ENCODE measurements at places on chromosomes 1 and 21.

GRCh38 chr21:40902993-40903392 lies 56.0 kb upstream of the DSCAM start:
- no peak for DNase-seq

GRCh38 chr21:44018813-44019567 lies 6.9 kb downstream of the TRAPPC10 start:
- DNase-seq: no peak

DNA sequence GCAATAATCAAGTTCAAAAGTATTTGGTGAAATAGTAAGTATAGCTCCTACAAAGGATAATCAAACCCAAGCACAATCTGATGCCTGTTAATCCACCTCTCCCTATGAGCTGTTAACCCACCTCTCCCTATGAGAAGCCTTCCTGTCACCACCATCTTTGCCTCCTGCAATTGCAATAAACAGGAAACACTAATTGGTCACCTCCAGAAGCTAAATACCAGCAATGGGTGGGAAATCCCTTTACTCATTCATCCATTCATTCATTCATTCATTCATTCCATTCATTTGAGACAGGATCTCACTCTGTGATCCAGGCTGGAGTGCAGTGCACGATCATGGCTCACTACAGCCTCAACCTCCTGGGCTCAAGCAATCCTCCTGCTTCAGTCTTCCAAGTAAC lies 132.8 kb downstream of the RERE start:
- no peak for DNase-seq

DNA sequence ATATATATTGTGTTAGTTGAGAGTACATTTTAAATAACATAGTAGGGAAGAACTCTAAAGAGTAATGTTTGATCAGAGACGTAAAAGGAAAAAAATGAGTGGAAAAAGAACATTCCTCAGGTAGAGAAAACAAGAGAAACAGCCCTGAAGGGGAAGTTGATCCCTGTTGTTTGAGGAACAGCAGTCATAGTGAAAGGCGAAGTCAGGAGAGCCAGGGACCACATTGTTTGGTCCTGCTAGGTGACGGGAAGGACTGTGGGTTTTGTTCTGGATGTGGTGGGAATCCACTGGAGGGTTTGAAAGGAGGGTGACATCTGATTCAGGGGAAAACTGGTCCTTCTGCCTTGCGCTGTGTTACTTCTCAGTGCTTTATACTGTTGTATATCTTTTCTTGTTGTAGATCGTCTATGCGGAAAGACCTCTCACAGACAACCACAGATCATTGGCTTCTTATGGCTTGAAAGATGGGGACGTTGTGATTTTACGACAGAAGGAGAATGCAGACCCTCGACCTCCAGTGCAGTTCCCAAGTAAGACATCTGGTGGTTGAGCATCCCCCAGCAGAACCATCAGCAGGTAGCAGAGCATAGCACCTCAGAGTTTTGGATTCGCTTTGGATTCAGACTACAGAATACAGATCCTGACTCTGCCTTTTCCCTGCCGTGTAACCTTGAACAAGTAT lies 9.2 kb downstream of the DDI2 start:
- no peak for DNase-seq

DNA sequence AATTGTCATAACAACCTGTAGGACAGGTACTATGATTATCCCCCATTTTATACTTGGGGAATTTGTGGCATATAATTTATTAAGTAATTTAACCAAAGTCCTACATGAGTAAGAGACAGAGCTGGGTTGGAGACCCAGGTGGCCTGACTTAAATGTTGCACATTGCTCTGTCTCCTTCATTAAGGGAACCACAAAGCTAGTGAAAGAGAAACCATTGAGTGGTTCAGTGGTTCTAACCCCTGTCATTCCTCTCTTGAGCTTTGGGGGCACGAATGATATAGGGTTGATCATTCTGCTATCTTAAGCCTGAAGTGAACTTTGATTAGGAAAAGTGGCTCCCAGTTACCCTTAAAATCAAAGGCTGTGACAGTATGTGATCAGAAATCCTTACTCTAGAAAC lies 5.3 kb upstream of the MAP3K7CL start:
- no peak for DNase-seq

GRCh38 chr1:224199679-224200078 lies 16.6 kb downstream of the DEGS1 start:
- DNase-seq: no peak

DNA sequence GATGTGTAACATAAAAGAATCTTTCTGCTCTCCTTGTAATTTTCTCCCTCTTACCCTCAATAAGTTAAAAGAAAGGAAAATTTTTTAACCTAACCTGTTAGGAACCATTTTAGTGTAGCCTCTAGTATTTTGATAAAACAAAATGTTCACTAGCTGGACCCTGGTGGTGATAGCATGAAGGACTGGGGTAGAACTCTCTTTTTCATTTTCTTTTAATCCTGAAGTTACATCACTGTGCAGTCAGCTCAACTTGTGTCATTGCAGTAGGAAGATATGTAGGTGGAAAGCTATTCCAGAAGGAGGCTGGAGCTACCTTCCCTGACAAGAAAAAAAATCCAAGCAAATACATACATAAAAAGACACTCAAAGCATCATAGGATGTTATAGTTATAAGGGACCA lies 39.3 kb downstream of the NFIA start:
- DNase-seq: no peak

DNA sequence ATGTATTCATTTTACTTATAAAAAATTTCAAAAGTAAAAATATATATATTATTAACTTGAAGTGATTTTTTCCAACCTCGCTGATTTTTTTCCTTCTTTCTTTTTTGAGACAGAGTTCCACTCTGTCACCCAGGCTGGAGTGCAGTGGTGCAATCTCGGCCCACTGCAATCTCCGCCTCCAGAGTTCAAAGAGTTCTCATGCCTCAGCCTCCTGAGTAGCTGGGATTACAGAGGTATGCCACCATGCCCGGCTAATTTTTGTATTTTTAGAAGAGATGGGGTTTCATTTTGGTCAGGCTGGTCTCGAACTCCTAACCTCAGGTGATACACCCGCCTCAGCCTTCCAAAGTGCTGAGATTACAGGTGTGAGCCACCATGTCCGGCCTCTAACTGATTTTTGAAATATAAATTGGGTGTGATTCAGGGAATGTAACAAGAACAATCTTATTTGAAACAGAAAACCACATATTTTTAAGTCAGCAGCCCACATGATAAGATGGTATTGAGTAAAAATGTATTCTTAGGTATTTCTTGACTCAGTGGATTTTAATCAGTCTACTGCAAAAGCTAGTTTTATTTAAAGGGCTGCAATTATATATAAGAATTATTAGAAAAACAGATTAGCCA lies 30.0 kb downstream of the ZBTB8B start:
- no peak for DNase-seq

- peak; percentile 14 for DNase-seq
Observed at GRCh38 chr1:248914796-248915381, 8.9 kb downstream of the PGBD2 start.

Measured in NCI-H2171 (cell line).